Fibroblast of skin of left quadriceps (primary cell): ENCODE measurements at places on chromosomes 5 and 9.
A peak's percentile ranks its signal among the peaks of the same experiment; 100 is the strongest.

DNA sequence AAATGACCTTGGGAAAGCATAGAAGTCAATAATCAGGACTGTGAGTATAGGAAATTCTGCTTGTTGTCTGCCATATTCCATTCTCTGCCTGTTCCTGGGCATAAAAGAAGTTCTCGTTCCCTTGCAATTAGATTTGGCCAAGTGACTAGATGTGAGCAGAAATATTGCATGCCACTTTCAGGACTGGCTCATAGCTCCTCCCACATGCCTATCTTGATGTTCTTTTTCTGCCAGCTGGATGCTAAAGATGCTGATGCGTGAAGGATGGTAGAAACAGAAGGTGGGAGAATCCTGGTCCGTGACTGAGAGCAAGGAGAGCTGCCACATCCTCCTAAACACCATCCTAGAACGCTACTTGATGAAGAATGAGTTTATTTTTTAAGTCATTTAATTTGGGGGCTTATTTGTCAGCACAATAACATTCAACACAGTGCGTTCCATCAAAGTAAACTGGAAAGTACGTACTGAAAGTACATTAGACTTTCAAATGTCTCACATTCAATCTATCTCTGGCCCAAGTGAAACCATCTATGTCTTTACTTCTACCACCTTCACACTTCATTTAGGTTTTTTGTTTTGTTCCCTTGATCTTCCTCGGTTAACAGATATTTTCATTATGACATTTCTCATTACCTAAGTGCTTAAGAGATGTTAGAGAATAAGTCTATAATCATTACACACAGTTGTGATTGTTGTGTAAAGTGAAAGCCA is 648.5 kb downstream of the RAB3C start:
- no peak for DNase-seq

DNA sequence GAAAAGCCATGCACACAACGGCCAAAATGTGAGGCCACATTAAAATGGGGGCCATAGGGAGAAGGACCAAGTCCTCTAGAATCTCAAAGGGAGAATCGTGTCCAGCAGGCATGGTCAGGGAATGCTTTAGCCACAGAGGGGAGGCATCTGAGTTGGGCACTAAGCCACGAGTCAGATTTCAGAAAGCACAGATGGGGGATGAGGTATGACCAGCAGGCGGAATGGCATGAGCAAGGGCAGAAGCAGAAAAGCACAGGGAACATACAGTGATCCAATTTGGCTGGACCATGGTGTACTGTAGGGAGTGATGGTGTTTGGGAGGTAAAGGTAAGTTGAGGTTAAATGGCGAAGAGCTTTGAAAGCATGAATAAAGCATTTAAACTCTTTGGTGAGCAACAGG is 214.6 kb downstream of the TLE1 start:
- DNase-seq, result no peak

DNA sequence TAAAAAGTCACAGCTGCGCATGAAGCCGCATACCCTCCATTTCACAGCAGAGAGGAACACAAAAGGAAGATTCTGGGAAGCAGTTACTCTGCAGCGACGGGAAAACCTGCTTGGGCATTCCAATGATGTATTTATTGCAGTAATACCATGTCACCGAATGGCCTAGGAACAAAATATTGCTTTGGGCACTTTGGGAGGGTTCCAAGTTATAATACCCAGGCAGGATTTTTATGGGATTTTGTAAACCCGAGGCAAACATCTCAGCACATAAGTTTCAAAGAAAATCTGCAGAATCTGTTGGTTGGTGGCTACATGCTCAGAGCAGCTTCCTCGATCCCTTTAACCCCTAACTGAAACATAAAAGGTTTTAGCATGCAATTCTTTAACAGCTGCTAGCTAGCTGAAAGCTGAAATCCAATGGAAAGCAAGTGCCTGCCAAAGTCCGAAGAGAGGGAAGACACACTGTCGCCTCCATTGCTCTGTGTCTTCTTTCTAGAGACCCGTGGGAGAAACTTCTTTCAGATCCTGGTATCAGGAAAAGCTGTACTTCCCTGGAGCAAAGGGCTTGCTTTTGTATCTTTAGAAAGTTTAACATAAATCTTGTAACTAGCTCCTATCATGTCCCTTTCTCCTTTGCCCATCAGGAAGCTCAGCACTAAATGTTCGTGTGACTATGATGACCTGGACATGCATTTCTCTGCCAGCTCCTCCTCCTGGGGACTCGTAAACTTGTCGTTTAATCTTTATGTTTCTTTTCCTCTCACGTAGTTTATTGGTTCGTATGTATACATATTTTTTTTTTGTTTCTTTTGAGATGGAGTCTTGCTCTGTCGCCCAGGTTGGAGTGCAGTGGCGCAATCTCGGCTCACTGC is 195.0 kb downstream of the MAPKAP1 start:
- no peak for DNase-seq

DNA sequence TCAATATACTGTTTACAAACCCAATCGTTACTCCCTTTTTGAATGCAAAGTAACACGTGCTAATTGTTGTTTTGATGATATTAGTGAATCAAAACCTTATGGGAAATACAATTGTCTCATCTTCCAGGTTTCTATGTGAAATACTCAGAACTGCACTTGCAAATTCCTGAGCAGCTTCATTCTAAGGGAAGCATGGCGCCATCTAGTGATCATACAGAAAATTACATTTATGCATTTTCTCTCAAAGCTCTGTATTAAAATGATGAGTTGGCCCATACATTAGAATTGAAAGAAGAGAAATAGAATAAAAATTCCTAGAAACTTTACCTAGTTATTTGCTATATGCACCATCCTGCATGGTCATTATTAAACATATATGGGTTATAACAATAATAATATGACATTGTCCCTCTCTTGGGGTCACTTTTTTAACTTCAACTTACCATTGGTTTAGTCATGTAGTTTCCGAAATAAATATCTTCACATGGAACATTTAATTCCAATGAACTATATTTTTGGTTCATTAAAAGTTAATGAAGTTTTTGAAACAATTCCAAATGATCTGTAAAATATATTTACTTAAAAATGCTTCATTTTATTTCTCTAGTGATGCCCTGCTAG is 220.0 kb downstream of the PDE4D start:
- peak; percentile 42 for DNase-seq

DNA sequence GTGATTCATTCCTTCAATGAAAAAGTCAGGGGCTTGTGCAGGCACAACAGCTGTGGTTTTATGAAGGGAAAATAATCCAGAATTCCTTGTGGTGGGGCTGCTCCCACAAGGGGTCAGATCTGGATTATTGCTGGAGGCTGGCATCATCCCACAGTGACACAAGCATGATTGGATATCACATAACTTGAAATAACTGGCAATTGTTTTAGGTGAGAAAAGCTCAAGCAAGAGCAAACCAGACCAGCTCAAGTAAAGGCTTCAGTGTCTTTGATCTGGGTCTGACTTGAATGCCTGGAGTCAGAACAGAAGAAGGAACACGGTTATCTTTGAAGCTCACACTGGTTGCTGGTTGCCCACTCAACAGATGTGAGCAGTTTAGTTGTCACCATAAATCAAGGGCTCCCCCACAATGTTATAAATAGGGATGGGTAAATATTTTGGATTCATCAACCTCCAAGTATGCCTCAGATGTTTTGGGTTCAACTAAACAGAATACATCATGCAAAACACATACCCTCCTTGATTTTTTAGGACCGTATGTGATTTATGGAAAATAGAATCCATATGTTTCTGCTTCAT is 3.1 kb upstream of the ZNF474 start:
- DNase-seq, result peak; percentile 72

DNA sequence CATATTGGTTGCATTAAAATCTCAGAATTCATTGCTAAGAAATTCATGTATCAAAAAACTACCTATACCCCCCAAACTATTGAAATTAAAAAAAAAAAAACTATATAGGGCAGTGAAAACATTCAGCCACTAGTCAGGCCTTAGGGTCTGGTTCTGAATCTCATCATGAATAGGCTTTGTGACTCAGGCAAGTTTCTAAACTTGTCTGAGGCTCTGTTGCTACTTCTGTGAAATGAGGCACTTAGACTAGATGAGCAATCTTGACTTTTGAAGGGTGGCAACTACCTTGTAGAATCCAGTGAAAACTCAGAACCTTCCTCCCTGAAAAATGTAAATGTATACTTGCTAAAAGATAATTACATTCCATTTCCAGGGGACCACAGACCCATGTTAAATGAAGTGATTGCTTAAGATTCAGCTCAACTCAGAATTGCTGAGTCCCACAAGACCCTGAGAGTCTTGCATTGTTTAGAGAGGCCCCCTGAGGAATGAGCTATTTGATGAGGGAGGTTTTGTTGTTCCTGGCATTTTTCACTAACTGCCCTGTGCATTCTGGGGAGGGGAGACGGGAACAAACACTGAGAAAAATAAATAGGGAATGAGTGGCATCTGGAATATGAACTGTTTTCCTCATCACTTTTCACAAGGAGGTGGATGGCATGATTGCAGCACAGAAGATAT is 29.5 kb downstream of the RAI14 start:
- no peak for DNase-seq
